GM10248 (cell line): ENCODE measurements at places on chromosomes 1 and 21.

GRCh38 chr1:51644533-51645197 is 27.8 kb downstream of the OSBPL9 start:
- DNase-seq: no peak

DNA sequence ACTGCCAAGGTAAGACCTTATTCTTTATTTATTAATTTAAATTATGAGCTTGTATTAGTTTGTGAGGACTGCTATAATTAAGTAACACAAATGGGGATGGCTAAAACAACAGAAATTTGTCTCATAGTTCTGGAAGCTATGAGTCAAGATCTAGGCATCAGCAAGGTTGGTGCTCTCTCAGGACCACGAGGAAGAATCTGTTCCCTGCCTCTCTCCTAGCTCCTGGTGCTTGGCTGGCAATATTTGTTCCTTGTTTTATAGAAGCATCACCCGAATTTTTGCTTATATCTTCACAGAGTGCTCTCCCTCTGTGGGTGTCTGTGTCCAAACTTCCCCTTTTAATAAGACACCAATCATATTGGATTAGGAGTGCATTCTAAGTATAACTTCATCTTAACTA is 41.4 kb upstream of the CCDC190 start:
- DNase-seq: no peak

DNA sequence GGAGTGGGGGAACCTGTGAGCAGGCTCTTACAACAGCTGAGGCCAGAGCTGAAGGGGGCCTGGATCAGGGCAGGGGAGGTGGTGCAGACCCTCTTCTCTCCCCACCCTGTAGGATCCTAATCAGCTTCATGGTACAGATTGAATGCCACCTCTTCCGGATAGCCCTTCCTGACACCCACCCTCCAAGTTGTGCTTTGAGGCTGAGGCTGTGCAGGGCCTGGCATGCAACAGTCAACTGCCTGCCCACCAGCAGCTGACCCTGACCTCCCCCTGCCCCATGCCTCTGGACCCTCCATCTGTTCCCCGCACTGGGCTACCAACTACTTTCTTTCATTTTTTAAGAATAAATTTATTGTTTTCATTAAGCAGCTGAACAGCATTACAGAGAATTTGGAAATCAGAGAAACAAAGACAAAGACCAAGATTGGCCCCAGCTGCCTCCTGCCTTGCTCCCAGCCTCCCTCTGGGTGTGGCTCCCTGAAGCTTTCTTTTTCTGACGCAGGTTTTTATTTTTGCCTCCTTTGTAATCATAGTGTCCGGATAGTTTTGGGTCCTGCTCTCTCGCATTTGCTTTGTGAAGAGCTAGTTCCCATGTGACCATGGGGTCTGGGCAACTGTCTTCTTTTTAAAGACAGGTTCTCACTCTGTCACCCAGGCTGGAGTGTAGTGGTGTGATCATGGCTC is 12.8 kb downstream of the ZNF362 start:
- DNase-seq: no peak

- DNase-seq: no peak
Observed at GRCh38 chr1:66371233-66372005, 162.5 kb upstream of the SGIP1 start.

GRCh38 chr1:14443164-14443787 is 155.2 kb upstream of the KAZN start:
- DNase-seq: no peak

DNA sequence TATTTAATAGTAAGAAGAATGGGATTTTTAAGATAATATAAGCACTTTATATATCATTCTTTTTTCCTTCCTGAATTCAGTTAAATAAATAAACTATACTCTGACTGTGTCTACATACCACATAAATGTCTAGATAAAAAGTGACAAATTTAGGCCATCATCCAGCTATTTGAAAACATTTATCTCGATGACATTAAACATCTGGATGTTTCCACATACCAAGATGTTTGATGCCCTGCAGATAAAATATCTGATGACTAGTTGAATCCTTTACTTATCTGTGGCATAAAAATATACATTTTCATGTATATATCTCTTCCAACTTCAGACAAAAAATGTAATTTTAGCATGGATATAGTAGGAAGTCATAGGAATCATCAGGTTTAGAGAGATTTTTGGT is 348.3 kb downstream of the DPYD start:
- DNase-seq: no peak

DNA sequence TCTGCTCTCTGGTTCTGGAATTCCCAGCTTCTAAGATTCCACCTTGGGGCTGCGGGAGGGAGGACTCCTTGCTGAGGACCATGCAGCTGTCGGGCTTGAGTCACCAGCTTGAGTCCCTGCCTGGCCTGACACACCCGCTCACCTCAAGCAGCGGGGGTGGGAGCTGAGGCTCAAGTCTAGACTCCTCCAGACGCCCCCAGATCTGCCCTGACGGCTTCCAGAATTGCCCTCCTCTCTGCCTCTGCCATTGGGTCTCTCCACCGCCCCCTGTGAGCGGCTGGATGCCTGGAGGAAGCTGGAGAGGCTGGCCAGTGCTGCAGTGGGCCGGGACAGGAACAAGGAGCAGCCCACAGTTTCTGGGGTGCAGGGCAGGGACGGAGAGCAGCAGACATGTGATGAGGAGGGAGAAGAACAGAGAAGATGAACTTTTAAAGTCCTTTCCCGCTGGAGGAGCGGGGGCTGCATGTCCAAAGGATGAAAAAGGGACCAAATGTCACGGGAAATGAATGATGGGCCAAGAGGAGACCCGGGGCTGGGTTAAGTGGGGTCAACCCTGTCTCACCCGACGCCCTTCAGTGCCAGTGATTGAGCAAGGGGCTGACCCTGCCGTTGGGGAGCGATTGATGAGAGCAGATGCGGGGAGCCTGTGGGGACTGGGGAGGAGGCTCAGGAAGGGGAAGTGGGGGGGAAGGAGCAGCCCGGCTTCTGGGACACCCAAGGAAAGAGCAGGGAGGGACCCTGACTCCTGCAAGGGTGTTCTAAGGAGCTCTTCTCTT is 13.5 kb downstream of the CRABP2 start:
- no peak for DNase-seq

- no peak for DNase-seq
Observed at GRCh38 chr1:40985161-40985560, 5.7 kb downstream of the CTPS1 start.

- DNase-seq: no peak
Observed at GRCh38 chr1:209506101-209506500, 77.4 kb upstream of the CAMK1G start.

- no peak for DNase-seq
Observed at GRCh38 chr1:24319312-24319863, at the start of gene GRHL3. Gene GRHL3 (plus strand): TSS chr1:24319357. CDS start chr1:24319552, 195 bp downstream.

- no peak for DNase-seq
Observed at GRCh38 chr1:239301251-239301650, 85.1 kb upstream of the CHRM3 start.

DNA sequence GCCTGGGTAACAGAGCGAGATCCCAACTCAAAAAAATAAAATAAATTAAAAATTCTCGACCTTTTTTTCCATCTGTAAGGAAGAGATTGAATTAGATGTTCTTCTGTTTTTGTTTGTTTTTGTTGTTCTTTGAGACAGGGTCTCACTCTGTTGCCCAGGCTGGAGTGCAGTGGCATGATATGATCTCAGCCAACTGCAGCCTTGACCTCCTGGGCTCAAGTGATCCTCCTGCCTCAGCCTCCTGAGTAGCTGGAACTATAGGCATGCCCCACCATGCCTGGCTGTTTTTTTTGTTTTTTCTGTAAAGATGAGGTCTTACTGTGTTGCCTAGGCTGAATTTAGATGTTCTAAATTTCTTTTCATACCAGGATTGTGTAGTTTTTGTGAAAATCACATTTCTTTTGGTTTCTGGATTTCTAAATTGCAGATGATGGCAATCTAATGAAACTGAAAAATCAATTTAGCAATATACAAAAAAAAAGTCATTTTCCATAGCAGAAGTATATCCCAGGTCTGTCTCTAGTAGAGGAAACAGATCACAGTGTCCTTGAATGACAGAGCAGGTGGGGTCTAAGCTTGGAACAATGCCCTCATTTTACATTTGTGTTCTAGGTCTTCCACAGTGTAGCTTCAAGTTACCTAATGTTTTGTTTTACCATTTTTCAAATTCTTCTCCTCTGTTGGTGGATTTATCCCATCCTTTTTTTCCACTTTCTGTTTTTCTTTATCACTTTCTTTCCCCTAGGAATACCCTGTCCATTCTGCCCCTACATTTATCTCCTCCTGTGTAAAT is 20.3 kb downstream of the ZYG11A start:
- no peak for DNase-seq

GRCh38 chr1:7745783-7746182 is 25.3 kb upstream of the VAMP3 start:
- DNase-seq: no peak

DNA sequence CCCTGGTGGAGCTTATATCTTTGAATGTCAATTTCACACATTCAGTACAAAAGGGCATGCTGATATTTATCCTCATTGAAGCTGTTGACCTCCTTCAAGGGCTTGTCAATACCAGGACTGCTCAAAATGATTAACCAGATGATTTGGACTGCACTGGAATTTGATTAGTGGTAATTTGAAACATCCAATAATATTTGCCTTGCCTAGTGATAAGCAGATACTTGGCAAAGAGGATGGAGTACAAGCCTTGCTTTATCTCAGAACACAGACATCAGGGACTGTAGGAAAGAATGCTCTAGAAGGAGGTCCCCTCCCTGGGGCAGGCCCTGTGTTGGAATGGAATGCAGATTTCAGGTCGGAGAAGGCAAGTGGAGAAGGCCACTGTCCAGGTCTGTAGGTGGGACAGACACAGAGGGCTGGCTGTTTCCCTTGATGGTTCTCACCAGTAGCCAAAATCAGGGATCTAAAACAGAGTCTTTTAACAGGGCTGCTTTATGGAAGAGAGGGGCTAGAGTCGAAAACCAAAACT is 64.8 kb upstream of the ZNF648 start:
- DNase-seq: no peak

- DNase-seq: no peak
Observed at GRCh38 chr1:194104247-194104844, 917.9 kb upstream of the B3GALT2 start.

DNA sequence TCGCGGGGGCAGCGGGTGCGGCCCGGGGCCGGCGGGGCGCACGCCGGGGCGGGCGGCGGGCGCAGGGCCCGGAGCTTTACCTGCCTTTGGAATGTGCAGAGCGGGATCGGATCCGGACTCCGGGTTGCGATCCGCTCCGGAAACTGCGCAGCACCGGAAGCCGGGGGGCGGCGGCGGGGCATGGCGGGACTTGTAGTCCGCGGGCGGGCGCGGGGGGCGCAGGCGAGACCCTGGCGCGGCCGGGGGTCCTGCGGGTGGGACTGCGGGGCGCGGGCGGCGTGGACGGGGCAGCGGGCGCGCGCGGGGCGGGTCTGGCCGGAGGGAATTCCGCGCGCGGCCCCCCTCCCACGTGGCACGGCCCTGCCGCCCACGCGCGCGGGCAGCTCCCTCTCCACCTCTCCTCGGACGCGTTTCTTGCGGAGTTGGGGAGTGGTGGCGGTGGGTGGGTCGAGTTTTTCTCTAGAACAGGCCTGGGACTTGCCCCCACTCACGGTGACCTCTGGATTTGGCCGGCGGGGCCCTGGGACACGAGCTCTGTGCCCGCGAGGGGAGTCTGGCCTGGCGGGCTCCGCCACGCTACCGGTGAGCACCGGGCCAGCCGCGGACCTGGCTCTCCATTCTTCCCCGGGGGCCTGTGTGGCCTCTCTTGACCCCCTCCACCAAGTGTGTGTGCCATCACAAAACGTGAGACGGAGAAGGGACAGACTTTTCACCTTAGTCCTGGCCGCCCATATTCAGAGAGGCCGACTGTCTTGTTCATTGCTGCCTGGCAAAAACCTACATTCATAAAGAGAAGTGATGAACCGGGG is at the start of gene PRDM15:
Gene PRDM15, minus strand, starts transcription at position 155 of the 809 bp plus-strand sequence. CDS start 18,981 bp downstream, outside the sequence.
- DNase-seq: peak; percentile 85

DNA sequence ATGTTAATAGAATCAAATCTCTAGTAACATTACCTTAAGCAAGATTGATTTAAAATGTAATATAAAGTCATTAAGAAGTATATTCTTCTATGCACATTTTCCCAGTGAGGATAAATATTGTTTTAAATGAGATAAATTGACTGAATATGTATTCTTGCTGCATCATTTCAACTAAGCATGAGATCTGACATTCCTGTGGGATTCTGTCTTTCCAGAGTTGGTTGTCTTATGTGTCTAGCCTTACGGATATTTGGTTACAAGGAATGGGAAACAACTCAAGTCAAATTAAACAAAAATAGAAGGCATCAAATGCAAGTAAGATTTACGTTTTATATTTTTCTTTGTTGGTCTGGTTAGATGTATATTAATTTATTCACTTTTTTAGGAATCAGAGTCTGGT is 287.5 kb downstream of the PTGER3 start:
- DNase-seq: no peak

DNA sequence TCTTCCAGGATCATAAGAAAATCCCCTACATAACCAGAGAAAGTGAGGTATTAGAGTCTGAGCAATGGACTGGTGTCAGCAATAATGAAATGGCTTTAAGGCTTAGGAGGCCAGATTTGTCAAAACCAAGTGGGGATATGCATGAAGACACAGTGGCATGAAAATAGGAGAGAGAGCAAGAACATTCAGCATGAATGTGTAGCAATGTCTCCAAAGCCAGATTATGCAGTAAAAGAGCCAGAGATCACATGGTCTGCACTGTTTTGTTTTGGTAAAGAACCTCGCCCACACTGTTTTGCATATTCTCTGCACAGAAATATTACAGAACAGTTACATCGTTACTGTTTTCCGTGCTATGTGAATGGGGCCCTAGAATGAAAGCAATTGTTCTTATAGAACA is 589.4 kb downstream of the PLPP3 start:
- DNase-seq: no peak

DNA sequence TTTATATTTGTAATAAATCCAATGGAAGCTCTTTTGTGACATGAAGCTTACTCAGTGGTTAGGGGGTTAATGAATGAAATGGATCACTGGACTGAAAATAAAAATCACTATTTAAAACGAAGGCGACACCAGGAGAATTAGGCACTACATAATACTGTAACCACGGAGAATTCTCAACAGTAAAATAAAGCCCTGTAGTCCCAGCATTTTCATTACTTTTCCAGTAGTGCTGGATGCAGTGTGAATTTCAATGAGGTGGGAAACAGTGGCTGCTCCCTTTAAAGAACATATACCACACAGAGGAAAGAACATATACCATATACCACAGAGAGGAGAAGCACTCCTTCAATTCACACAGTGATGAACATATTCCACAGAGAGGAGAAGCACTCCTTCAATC is 275.0 kb downstream of the SMYD3 start:
- no peak for DNase-seq

- no peak for DNase-seq
Observed at GRCh38 chr1:230261928-230262650, 164.0 kb downstream of the PGBD5 start.

DNA sequence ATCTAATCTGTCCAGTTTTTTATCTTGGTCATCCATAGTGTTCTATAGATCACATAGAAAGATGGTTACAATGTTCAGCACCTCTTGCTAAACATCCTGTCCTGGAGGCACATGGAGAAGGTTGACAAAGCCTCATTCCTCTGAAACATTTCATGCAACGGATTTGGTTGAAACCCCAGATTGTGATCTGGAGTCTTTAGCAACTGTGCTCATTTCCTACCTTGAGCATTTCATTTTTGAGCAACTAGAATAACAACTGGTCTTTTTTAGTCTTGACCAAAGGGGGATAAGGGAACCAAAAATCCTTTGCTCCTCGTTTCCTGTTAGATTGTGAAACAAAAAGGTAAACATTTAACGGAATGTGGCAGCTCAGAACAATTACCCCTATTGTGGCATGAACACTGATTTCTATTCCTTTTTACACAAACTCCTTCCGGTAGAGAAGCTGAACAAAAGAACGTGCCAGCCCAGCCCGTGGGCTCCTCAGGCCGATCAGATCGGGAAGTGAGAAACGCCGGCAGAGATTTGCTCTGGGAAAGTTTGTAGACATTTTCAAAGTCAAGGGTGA is 94.7 kb upstream of the ERRFI1 start:
- no peak for DNase-seq

- DNase-seq: no peak
Observed at GRCh38 chr21:43707462-43707861, 11.5 kb upstream of the PDXK start.
